ENCODE measurements at places on chromosomes 6 and 20.

DNA sequence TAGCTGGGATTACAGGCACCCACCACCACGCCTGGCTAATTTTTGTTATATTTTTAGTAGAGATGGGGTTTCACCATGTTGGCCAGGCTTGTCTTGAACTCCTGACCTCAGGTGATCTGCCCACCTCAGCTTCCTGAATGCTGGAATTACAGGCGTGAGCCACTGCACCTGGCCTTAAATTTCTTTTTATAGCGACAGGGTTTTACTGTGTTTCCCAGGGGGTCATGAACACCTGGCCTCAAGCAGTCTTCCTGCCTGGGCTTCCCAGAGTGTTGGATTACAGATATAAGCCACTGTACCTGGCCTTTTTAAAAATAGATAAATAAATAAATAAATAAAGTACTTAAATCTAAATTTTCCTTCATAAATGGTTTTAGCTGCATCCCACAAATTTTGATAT lies 57.5 kb downstream of the LIN28B start:
- DNase-seq, result no peak

DNA sequence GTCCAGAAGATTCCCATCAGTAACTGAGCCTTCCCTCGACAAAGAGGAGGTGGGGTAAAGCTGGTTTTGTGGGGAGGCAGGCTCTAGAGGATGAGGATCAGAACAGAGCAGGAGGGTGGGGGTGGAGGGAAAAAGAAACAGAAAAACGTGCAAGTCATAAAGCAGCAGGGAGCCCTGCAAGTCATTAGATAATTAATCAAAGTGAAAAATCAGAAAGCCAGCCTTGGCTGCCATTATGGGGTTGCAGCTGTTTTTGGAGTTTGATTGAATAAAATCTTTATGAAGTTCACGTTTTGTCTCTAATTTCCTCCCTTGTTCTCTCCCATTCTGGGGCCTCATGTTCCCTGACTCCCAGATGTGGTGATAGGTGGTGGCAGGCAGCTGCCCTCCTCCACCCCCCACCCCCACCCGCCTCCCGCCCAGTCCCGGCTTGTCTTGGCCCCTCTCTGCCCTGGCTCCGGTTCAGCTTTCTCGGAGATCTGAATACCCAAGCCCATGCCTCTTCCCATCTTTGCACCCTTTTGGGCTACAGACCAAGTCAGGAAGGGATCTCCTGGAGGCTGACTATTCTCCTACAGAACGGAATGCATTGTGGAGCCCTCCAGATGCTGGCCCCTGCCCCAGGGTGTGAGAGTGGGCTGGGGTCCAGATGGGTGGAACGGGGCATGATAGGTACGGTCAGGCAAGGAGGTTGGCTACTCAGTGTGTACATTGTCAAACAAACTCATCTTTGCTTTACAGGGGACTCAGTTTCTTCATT lies 141.8 kb downstream of the CDC5L start:
- no peak for DNase-seq

DNA sequence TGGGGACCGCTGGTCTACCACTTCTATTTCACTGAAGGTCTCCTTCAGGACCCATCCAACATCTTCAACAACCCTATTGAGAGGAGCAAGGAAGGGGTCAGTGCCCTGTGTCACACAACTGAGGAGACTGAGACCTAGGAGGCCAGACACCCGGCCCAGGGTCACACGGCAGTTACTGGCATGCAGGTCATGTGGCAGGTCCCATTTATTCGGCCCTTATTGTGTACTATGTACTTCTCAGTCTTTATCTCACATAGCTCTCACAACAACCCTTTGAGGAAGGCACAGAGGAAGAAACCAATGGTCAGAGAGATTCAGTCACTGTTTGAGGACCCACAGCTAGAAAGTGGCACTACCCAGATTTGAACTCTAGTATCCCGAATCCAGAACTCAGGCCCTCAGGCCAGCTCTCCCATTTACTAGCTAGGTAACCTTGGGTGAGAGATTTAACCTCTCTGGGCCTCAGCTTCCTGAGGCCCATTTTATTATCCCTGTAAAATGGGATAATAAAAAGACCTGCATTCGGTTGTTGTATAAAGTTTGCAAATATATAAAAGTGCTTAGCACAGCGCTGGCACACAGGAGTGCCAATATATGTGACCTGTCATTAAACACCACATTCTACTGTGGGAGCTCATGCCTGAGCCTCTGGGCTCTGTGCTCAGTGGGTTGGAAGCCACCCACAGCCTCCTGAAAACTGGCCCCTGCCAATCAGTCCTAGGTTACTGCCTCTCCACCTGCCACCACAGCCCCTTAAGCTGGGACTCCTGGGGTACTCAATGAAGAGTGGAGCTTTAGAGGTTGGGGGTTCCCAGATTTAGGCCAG lies 15.8 kb downstream of the TFEB start:
- DNase-seq, result no peak

DNA sequence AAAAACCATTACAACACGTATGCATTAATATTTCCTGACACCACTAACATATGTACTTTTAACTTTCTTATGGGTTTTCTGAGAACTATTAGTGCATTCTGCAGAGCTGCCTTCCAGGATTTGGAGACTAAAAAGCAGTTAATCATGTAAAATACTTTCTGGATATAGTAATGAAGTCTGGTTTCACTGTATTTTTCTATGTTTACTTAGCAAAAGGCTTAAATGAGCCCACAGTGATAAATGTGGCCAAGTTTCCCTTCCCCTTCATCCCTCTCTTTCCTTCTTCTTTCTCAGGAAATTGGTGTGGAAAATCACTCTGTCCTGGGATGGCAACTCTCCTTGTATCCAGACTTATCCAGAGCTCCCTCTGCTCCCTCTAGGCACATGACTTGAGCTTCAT lies 29.7 kb upstream of the ENPP1 start:
- no peak for DNase-seq

DNA sequence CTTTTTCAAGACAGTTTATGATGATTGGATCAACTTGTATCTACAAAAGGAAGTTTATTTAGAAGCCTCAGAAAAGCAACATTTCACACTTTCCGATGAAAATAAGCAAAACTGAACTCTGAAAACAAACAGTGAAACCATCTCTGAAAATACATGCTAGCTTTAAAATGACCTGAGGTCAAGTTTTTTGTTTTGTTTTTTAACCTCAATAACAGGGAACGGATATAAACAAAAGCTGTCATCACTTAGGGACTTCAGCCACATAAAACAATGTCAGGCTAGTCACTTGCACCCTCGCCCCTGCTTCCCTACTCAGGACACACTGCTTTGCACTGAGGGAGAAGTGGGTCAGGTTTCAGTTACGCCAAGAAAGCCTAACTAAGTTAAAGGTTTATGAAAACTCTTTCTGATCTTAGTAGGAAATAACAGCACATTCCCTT lies 11.6 kb downstream of the BACH2 start:
- DNase-seq, result no peak

DNA sequence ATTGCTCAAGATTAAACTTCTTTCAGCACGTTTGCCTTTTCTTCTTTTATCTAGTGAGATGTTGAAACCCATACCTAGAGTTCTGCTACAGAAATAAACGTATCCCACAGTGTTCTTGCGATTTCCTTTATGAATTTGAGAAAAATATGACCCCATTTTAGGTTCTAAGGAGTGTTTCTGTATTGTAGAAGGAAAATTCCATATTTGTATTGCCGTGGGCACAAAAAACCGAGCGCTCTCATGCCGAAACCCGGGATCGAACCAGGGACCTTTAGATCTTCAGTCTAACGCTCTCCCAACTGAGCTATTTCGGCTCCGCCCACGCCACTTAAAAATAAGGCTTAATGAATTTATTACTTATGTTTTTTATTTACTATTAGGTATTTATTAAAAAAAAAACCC lies 23.7 kb downstream of the ZNF311 start:
- DNase-seq, result peak; percentile 85

DNA sequence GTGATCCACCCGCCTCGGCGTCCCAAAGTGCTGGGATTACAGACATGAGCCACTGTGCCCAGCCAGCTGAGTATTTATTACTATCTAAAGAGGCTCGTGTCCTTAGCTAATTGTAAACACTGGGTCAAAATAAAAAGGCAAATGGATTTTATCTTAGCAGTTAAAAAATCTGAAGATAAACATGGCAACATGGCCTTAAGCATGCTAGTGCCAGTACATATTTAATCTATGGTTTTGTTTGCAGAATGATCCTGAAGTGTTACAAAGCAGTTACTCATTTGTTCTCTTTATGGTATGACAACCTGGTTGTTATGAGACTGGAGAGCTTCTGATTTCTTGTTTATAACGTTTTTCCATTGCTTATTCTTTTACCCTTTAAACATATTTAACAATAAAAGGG lies 3.9 kb upstream of the KIAA0408 start:
- no peak for DNase-seq

DNA sequence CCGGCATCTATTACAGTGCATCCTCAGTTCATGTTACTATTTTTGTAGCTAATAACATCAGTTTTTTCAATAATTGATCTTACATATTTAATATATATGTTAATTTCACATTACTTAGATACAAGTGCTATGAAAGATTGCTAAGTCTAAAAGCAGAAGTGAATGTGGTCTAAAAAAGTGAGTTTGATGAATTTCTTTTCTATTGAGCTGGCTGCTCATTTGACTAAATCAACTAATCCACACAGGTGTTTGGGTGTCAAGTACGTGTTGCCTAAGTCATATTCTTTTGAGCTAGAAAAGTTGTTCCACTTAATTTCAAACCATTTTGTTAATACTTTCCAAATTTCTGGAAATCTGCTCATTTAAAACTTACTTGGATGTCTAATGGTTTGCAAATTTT lies 46.6 kb upstream of the EZR start:
- no peak for DNase-seq

GRCh38 chr6:37492991-37493660 lies 6.6 kb downstream of the CCDC167 start:
- DNase-seq, result no peak

DNA sequence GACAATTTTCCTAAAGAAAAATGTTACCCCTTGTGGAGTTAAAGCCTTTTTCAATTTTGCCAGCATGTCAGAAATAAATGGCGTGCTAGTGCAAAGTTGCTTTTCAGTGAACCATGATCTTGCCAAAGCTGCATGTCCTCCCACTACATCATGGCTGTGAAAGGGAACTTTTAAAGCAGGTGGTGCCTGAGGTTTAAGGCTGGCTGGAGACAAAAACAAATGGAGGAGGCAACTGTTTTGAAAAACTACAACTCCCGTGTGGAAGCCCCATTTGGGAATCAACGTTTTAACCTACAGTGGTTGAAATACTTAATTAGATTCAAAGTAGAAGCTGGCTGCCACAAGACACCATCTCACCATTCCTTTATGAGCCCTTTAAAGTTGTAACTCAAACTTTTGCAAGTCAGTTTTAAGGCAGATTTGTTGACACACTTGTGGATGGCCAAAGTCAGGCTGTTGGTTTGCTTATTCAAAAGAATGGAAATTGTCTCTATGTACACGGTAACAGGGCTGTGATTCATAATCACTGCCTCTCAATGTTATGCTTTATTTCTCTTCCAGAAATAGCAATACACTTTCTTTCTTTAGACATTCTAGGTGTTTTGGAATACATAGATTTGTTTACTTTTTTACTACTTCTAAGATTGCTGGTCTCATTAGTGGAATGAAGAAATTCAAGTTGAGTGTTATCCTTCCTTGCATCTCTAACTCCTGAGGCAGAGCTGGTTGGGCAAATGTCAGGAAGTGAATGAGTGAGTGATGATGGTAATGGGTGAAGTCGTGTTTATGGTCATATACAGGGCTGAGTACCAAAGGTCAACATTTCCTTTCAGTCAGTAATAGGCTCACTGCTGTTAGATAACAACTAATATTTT lies 196.4 kb upstream of the GMDS start:
- no peak for DNase-seq

- no peak for DNase-seq
Measured at GRCh38 chr20:48541581-48542071, 286.2 kb downstream of the PREX1 start.

DNA sequence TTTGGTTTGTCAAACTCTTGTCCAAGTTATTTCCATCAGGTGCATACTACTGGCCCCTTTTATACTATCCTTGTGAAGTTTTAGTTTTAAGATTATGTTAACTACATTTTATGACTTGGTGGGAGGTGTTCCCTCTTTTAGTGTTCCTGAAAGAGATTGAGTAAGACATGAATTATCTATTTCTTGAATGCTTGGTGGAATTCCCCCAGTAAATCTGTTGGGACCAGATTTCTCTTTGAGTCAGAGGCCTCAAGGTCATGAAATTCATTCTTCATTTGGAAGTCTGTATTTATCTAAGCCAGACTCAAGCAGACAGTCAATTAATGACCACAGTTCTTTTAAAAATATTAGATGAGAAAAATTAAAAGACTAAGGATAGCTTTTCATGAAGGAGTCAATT lies 81.3 kb downstream of the MOXD1 start:
- DNase-seq, result no peak

DNA sequence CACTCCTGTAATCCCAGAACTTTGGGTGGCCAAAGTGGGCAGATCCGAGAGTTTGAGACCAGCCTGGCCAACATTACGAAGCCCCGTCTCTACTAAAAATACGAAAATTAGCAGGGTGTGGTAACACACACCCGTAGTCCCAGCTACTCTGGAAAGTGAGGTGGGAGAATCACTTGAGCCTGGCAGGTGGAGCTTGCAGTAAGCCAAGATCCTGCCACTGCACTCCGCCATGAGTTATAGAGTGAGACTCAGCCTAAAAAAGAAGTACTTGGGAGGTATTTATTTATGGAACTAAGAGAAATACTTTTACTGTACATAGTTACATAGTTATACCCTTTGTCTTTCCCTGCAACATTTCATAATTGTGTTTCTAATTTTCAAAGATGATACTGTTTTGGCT lies 67.8 kb downstream of the SMAP1 start:
- no peak for DNase-seq

DNA sequence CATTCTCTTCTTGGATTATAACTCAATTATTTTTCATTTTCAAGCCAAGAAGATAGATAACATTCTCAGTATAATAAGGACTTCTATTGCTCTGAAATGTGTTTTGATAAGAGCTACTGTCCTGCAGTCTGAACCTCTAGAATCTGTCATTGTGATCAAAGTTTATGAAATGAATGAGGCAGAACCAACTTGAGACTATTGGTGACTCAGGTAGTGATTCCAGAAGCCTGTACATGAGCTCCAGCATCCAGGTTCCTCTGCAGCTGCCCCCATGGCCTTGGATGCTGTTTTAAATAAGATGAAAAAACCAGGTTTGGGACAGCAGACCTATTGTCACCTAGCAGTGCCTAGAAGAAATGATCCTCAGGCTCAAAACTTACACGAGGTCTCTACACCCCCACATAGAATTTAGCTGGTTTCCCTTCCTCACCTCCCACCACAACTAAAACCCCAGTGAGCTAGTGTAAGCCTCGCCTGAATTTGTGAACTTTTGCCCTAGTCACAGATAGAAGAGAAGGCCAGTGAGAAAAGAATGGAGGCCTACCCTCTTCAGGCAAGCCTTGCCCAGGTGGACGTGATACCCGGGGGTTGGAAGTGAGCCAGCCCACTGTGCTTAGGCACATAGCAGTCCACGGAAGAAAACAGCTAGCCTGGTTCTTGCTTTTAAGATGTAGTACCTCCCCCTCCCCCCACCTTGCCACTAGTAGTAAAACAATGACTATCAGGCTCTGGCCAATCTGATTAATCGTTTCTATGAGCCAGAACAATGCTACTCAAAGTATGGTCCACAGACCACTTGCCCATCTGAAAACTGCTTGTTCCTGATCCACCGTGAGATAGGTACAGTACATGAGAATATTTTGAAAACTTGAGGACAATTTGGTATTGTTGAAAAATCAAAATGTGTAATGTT lies 73.0 kb upstream of the SYNJ2 start:
- DNase-seq, result no peak
